ENCODE measurements at places on chromosomes 4 and X.

DNA sequence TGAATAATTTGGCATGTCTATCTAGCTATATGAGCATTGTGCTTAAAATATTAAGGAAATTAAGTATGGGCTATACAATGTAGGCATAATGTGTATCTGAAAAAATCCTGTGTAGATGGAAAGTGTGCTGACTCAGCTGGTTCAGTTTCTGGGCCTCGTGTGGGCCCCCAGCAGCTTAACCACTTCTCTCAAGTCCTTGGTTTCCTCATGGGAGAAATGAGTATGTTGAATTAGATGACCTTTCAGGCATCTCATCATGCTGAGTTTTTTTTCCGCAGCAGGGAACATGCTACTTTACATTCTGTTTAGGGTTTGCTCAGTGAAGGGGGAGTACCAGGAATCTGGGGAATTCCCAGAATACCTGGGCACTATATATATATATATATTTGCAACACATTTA, 30.5 kb downstream of the RHOH start:
- DNase-seq, result no peak

DNA sequence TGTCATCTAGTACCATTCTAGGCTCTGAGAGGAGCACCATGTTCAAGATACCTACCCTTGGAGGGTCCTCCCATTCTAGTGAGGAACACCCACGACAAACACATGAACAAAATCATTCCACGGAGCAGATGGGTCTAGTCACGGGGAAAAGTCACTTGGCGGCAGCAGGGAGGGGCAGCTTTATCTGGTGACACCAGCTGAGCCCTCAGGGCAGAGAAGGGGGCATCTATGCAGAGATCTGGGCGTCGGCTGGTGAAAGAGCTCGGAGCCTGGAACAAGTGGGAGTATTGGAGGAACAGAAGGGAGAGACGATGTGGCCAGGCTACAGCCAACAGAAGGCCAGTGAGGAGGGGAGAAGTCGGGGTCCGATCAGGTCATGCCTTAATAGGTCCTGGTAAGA, 11.9 kb upstream of the PDHA1 start:
- no peak for DNase-seq

DNA sequence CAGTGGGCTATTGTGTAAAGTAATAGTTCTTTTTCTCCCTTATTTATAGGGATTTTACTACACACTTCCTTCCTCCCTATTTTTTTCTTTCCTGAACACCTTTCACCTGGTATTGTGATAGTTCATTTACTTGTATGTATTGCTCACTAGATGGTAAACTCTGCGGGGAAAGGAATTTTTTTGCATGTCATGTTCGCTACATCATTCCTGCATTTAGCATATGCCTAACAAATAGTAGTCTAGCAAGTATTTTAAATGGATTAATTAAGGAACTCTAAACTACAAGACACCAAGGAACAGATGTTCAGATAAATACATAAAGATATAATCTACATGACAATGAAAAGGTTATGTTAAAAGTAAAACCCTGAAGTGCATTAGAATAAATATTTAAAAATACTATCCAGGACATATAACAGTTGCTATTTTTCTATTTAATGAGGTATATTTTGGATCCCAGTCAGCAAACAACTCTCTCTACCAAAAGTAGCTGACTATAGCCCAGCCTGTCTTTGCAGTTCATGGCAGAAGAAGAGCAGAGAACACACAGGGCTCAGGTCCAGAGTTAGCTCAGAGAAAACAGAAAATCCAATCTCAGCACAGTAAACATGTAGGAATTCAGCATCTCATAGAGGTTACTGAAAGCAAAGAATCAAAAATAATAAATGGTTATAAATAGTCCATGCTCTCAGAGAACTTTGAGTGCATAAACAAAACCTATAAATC, 87.8 kb downstream of the PACRGL start:
- DNase-seq, result no peak

GRCh38 chrX:23883737-23884354, 23.9 kb downstream of the APOO start:
- no peak for DNase-seq

DNA sequence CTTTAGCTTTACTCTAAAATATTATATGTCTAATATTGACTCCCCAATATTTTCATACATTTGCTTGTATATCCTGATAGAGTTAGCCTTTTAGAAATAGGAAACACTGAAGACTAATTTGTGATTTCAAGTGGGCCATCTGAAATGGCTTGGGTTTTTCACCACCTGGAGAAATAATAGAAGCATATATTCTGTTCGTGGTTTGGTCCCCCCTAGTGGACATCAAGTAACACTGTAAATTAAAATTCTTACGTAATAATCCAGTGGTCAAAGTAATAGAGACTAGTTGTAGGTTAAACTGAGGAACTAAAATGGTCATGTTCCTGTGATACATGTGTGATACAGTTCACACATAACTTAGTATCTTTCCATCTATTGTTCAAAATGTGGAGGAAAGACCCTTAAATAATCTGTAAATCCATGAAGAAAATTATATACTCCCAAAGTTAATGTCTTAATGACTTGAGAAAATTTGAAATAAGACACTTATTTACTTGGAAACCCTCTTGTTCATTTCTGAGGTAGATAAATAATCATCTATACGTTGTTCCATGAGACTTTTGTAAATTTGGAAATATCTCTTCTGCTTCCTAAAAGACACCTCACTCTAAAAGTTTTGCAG, 79.8 kb upstream of the SMARCAD1 start:
- no peak for DNase-seq

DNA sequence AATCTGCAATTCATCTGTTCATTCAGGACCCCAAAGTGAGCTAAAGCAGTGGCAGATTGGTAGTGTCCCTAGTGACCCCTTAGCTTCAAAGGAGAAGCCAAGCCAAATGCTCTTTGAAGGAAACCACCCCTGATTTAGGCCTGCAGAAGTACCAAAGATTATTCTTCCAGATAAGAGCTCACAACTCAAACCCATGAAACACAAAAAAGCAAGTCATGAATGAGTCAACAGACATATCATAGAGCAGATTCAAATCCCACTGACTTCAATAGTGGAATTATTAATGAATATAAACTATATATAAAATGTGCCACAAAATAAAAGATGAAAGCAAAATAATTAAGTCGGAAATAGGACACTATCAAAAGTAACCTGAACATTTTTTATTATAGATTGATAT, 197.6 kb downstream of the SCFD2 start:
- DNase-seq, result no peak

GRCh38 chr4:120432301-120432860, 365.7 kb upstream of the MAD2L1 start:
- no peak for DNase-seq

DNA sequence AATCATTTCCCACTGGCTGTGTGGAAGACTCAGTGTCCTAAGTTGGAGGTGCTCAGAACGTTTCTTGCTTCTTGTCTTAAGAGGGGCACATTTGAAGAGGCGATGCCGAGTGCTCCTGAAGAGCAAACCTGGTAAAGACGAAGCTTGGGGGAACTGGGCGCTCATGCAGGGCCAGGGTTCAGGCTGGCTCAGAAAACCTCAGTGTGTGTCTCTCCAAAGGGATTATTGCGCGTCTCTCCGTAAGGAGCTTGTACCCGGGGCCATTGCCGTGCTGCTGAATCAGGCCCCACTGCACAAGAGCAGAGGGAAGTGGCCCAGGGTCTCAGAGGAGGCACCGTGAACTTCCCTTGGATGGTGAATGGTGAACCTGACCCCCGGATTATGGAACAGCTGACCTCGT, 44.4 kb downstream of the PSAPL1 start:
- no peak for DNase-seq

DNA sequence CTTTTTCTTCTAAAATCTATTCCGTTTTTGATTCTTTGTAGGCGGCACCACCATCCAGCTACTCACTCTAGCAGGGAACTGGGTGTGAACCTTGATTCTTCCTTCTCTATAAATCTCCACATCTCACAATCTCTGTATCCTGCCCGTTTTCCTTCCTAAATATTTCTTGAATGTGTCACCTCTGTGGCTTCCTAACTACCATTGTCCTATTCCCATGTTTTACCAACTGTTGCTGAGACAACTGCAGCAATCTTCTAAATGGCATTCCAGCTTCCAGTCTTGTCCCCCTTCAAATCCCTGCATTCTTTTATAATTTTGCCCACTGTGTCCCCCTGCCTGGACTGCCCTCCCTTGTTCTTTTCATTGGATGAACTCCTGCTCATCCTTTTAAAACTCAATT, 641.3 kb downstream of the RPA4 start:
- no peak for DNase-seq

GRCh38 chrX:69093960-69094871, 71.0 kb downstream of the PJA1 start:
- no peak for DNase-seq

- DNase-seq, result no peak
Observed at GRCh38 chrX:41449131-41449530, 2.0 kb downstream of the NYX start.

- no peak for DNase-seq
Observed at GRCh38 chrX:12874581-12874980, 7.7 kb downstream of the TLR7 start.

DNA sequence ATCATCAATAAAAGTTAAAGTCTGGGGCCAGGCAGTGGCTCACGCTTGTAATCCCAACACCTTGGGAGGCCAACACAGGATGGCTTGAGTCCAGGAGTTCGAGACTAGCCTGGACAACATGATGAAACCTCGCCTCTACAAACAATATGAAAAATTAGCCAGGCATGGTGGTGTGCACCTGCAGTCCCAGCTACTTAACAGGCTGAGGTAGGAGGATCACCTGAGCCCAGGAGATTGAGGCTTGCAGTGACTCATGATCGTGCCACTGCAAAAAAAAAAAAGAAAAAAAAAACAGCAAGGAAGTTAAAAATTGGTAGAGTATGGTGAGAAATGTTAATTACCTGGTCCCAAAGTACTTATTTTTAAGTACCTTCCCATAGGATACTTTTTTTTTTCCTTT, 27.5 kb downstream of the FBXW7 start:
- DNase-seq, result no peak

- DNase-seq, result no peak
Observed at GRCh38 chrX:116292183-116292582, 121.6 kb downstream of the AGTR2 start.

DNA sequence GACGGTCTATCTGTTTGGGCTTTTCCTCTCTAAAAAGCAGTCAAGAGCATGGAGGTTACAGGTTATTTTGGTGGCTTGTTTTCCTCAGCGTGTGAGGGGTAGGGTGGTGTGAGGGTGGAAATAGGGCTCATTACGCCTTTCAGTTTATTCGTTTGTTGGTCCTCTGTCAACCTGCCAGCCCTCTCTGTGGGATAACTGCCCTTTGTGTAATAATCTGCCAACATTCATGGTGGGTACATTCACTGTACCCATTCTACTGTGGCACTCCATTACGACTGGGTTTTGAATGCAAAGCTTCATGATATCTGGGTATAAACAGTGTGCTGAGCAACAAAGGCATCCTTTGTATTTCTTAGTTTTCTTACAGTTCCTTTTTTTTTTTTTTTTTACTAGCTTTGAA, 136.4 kb downstream of the ADGRL3 start:
- DNase-seq, result no peak

DNA sequence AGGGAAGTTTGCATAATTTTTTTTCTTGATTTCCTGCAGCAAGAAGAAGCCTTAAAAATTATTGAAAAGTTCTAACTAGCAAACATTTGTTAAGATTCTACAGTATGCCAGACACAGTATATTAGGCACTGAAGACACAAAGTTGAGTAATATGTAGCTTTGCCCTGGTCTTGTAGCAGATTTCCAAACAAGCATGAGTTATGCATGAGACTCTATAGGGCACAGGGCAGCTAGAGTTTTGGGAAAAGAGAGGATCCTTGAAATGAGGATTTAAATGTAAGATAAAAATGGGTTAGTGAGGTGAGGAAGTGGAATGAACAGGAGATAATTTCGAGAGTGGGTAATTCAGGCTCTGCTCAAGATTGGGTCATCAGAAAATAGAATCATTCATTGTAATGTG, 8.6 kb upstream of the GPRIN3 start:
- DNase-seq, result no peak

GRCh38 chr4:82241534-82241933, 132.3 kb downstream of the HNRNPD start:
- DNase-seq, result no peak

DNA sequence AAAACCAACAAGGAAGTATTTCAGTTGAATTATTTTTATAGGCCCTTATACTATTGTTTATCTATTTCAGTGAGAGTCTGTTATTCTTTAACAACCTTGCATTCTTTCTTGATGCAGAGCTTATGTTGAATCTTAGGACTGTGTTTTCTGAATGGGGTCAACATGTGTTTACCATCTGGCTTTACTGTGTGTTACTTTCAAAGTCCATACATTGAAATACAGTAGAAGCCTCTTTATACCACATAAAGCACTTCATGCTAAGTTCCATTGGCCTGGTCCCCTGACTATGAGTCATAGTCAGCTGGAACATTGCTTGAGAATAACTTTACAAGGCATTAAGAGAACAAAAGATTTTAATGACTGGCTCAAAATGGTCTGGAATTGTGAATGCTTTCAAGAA, 152.6 kb downstream of the GASK1B start:
- DNase-seq, result no peak

DNA sequence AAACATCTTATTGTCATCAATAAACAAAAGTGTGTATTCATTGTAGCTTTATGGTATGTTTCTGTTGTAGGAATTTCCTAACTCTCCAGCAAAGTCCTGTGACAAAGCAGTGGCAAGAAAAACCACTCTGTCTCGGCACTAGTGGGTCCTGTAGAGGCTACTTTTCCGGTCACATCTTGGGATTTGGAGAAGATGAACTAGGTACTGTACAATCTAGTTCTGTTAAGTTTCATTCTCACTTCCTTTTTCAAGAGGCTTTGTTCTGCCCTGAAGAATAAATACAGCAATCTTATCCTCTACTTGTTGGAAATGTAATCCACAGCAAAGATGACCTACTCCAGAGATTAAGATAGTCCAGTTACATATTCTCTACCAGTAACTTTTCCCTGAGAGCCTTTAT, 69.3 kb downstream of the HHIP start:
- no peak for DNase-seq

- no peak for DNase-seq
Observed at GRCh38 chr4:14640476-14640875, 361.8 kb upstream of the CPEB2 start.

DNA sequence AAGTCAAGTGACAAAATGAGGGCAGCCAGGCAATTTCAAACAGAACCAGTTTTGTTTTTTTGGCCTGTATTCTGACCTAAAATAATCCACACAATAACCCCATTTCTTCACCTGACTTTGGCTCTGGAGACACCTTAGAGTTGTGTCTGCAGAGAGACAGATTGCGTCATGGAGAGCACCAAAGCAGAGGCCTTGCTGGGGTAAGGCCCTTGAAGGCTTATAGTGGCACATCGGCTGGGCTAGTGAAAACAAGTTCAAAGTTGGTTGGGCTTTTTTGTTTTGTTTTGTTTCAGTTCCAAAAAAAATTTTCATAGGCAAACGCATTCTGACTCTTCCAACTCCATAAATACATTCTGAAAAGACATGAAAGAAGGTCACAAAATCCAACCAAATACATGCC, 34.4 kb downstream of the PARM1 start:
- DNase-seq, result no peak

DNA sequence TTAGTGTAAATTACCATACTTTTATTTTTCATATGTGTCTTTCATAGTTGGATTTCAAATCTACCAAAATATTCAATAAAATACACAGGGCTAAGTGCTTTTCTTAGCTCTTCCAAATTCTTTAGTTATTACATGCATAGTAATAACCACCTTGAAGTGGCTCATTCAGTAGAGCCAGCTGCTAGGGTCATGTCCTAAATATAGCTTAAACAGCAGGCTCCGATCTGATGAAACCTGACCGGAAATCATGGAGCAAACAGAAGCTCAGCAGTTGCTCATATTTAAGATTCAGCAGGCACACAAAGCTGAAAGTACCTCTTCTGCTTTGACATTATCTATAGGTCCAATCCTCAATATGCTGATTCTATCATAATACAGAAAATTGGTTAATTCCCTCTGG, 1470.4 kb downstream of the ADGRL3 start:
- DNase-seq, result no peak

GRCh38 chrX:1417921-1418771, 26.2 kb upstream of the SLC25A6 start:
- no peak for DNase-seq

Measured in left ventricle myocardium inferior (tissue), 1 donor.